Putamen (tissue), 1 donor: ENCODE measurements at places on chromosomes 13 and 19.

- DNase-seq: no peak
Observed at GRCh38 chr19:53102206-53102755, 941 bp downstream of the ZNF160 start.

GRCh38 chr13:43042410-43042921 is 19.1 kb downstream of the DNAJC15 start:
- no peak for DNase-seq

- DNase-seq: no peak
Observed at GRCh38 chr19:54149021-54149812, 10.3 kb downstream of the LENG1 start.

GRCh38 chr19:4909156-4909896 is at the start of gene UHRF1:
TSS of gene UHRF1 (plus strand) at chr19:4909501. CDS start at chr19:4910886, 1,385 bp downstream.
- no peak for DNase-seq

GRCh38 chr13:45055198-45055901 is 65.0 kb upstream of the GTF2F2 start:
- DNase-seq: peak; percentile 50

DNA sequence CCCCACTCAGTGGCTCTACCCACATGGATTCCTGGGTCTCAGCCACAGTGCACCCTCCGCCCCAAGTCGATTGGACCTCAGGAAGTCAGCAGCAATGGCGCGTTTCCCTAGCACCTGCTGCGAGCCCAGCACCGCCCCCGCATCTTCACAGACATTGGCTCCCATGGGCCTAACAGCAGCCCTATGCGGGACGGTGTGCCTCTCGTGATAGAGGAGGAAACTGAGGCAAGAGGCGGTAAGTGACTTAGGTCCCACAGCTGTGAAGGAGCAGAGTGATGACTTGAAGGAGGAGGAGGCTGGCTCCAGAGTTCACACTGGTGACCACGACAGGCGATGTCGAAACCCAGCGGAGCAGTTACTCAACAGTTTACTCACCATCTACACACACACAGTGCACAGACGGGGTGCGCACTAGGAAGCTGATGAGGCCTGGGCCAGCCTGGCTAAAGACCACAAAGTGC is 104.5 kb upstream of the SOX1 start:
- no peak for DNase-seq

GRCh38 chr19:5826531-5827341 is 12.8 kb downstream of the FUT6 start:
- DNase-seq: no peak

- no peak for DNase-seq
Observed at GRCh38 chr19:35742121-35742724, at the start of gene IGFLR1. TSS of gene IGFLR1 (minus strand) at chr19:35742452. CDS start at chr19:35741180, 1,272 bp downstream.

GRCh38 chr19:41801792-41802211 is 5.4 kb downstream of the CEACAM3 start:
- DNase-seq: no peak

DNA sequence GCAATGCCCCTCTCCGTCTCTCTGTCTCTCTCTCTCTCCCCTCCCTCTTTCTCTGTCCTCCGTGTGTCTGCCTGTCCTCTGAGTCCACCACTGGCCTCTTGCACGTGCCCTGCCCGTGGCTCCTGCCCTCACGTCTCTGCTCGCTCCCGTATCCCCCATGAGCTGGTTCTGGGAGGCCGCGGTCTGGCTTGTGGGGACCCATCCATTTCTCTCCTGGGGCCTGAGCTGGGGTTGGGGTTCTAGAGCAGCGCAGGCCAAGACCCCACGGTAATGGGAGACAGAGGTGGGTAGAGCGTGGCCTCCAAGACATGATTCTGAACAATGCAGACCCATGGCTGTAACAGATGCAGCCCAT is 19.0 kb downstream of the C2CD4C start:
- no peak for DNase-seq

- DNase-seq: no peak
Observed at GRCh38 chr19:560121-560520, 12.3 kb upstream of the BSG start.

GRCh38 chr13:34349091-34349722 is 531.3 kb downstream of the RFC3 start:
- no peak for DNase-seq

GRCh38 chr19:5154799-5155426 is 185.7 kb downstream of the PTPRS start:
- no peak for DNase-seq

DNA sequence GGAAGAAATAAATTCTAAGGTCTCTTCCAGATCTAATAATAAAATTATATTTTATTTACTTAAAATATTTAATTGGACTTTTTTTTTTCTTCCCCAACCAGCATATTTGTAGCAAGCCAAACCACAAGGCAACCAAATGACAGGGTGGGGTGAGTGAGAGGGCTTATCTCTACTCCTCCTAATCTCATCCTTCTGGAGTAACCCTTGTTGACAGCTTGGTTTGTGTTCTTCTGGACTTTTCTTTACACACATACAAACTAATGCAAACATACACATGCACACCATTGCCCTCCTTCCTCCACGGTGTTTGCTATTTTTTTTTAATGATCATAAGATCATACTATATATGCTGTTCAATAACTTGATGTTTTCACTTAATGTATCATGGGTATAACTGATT is 383.1 kb downstream of the DLEU7 start:
- no peak for DNase-seq

- no peak for DNase-seq
Observed at GRCh38 chr19:55495646-55496349, 7.6 kb downstream of the SSC5D start.

GRCh38 chr13:99359528-99359927 is 52.3 kb upstream of the GPR183 start:
- no peak for DNase-seq

DNA sequence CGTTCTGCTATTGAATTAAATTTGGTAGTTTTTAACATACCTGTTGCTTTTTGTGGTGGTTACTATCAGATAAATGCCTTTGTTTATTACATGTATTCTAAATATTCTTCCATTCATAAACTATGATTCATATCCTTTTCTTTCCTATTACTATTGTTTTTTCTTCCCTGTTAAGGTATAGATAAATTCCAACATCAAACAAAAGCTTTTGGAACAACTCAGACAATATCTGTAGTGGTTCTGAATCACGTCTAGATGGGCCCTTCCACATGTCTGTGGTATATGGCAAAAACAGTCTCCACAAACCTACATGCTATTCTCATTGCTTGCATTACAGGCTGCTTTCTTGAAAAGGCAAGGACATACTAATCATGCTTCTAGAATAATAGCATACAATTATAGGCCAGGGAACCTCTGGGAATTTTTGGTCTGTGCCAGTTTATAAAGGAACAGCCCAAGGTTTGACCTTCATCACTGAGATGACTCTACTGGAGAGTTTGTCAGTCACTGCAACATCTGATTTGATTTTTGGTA is 6.4 kb downstream of the LRCH1 start:
- no peak for DNase-seq

DNA sequence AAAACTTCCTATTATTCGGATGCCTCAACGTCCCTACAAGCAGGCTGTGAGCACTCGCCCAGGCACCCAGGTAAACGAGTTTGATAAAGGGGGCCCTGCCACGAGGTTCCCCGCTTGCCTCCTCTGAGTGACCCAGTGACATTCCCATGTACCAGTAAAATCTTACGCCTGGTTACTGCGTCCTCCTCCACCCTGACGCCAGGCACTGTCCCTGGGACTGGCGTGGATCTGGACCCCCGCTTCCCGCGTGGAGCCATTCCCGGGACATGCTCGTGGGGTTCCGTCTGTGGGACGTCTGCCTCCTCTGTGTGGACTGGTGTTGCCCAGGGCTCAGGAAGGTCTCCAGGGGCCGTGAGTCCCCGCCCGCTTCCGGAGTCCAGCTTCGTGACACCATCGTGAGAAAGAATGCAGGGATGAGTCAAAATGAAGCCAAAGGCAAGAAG is 407 bp upstream of the ZNF550 start:
- no peak for DNase-seq

DNA sequence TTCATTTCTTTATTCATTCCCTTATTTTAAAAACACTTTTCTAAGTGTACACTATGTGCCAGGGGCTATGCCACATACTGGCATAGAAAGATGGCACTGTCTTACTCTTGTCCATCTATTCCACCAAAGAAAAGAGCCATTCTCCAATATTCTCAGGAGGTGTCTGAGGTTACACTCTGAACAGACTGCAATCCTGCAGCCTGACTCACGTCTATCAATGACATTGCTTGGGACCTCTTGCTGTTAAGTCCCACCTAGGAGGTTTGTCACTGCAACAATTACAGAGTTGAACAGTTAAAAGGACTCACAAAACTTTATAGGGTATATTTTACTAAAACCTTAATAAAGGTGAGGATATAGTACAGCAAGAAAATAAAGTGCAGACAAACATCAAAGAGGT is 512.9 kb upstream of the HTR2A start:
- no peak for DNase-seq

DNA sequence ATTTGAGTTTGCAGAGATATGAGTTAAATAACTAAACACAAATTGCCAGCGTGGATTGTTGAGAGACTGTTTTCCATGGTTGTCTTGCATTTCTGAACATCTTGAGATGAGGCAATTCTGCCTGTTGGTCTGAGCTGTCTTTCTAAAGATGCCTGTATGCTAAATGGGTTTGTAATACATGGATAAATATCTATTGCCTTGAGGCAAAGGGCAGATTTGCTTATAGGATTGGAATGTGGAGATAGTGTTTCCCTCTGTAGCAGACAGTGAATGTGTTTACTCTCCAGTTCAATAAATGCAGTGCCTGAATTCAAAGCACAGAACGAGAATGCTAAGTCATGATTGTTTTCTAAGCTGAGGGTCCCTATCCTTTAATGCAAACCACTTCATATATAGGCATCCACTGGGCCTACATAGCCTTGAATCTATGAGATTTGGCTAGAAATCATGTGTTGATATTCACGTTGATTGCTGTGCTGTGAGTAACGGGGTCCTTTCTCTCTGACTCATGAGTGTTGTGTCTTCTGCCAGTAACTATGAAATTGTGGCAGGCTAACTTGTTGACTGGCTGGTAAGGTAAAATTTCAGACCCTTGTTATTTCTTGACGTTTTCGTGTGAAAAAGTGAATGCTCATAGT is 2554.8 kb downstream of the PCDH9 start:
- DNase-seq: no peak

GRCh38 chr13:71663431-71663830 is 203.6 kb downstream of the DACH1 start:
- DNase-seq: no peak

DNA sequence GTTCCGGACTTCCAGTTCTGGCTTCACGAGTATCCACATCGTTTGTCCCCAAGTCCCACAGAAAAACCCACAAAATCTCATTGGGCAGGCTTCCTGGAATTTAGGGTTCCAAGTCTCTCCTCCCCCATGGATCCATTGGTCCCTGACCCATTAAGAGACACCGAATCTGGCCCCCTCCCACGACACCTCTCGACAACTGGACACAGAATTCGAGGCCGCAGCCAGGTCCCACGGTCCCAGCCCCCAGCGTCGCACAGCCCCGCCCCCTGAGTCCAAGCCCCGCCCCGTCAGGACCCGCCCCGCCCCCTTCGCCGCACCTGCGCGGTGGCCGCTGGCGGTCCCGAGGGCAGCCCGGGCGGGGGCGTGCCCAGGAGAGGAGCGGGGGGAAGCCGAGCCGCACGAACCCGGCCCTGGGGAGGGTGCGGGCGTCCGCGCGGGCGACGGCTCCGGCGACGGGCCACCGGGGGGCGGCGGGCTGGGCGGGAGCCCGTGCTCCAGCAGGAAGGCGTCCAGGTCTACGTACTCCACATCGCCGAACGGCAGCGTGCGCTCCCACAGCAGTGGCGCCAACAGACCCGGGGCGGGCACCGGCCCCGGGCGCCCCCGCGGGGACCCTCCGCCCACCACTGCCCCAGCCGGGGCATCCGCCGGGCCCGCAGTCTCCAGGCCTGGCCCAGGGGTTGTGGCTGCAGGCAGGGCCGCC is 1.8 kb downstream of the DBP start:
- no peak for DNase-seq

- no peak for DNase-seq
Observed at GRCh38 chr19:45918721-45919120, 4.1 kb upstream of the NANOS2 start.

DNA sequence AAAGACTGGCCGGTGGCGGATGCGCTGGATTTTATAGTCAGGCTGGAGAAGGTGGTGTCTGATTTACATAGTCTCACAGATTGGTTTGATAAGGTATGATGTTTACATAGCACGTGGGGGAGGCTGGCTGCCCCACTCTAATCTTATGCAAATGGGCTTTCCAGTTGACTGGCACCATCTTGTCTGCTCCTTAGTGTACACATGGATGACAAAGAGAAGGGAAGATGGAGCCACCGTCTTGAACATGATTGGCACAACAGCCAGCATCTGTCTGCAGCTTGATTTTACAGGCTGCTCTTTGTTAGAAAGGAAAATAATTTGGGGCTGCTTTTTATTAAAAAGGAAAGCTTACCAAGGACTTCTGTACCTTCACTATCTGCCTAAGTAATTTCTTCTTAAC is 265.2 kb upstream of the MAB21L1 start:
- DNase-seq: no peak

- DNase-seq: no peak
Observed at GRCh38 chr13:30178976-30179375, 128.4 kb downstream of the KATNAL1 start.

- peak; percentile 55 for DNase-seq
Observed at GRCh38 chr13:45297456-45298205, 43.4 kb downstream of the TPT1 start.

DNA sequence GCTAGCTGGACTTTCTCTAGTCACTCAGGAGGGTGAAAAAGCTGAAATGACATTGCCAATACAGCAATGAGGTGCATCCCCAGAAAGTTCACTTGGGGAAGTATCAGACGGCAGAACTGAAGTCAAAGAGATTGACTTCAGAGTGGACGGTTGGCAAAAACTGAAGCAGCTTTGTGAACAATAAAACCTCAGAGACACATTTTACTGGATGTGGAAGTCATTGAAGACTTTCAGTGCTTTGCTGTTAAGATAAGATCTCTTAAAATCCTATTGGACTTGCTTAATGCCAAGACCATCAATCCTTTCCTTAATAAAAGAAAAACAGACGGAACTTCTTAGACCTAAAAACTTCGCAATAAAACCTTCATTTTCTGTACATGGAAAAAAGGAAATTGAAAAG is 103.7 kb downstream of the ABCC4 start:
- DNase-seq: no peak

DNA sequence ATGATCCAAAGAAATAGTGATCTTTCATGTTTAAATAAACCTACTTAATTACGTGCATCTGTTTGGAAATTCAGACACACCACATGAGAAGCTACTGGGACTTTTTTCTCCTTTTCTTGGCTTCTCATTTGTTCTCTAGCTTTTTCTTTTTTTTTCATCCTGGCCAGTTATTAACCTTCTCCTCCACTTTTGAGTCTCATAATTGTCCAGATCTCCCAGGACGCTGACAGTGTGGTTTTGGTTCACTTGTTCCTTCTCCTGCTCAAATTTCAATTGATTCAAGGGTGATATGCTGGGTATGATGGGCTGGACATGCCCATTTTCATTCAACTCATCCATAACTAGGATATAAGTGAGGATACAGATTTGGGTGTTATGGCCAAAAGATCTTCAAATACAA is 152.3 kb downstream of the TM9SF2 start:
- no peak for DNase-seq

- no peak for DNase-seq
Observed at GRCh38 chr19:38695317-38695683, 47.9 kb downstream of the ACTN4 start.

- no peak for DNase-seq
Observed at GRCh38 chr19:5032101-5032967, 63.4 kb downstream of the KDM4B start.
